ENCODE measurements at places on chromosomes 5 and 9. TPM values are rescaled to one million over a fixed set of nuclear protein-coding genes. Genes with fewer than 3 reads are reported as not detected.

DNA sequence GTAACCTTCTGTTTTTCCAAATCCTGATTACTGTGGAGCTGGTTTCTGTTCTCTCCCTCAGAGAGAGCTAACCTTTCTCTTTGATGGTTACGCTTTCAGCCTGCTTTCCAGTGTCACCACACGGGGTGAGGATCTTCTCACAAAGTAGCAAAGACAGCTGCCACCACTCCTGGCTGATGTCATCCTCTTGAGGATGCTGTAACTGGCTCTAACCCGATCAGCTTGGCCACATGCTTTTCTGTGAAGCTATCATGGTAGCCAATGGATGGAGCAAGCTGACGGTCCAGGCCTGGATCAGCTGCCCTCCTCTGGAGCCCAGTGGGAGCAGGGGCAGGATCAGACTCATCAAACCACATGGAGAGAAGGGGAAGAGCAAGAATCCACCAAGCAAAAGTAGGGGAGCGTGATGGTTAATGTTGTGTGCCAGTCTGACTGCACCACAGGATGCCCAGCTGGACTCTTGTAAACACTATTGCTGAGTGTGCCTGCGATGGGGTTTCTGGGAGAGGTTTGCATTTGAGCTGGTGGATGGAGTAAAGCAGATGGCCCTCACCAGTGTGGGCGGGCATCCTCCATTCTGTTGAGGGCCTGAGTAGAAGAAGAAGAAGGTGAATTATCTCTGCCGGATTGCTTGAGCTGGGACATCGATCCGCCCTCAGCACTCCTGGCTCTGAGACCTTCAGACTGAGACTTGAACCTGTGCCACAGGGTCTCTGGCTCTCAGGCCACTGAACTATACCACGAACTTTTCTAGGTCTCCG, 26.8 kb upstream of the ZNF354A start:
- no peak for DNase-seq
- H3K36me3 ChIP-seq, result no peaks in the 10 kb centered on the region

DNA sequence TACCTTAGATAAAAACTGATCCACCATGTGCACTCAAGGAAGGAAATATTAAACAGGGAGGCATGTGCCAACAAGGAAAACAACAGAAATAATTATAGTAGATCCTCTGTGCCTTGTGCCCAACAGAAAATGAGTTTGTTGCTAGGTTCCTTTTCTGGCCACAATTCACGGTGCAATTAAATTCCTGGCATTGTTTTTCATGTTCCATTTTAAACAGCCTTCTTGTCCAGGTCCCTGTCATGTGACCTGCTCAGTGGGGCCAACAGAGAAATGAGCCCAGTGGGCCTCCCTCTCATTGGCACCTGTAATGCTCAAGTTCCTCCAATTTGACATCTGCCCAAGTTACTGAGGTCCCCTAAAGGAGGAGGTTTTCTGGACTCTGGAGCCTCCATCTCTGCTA, 56.5 kb downstream of the SPOCK1 start:
- H3K4me3 ChIP-seq, result no peak overlapping the region
- no peak for DNase-seq
- no peak overlapping the region for H3K27ac ChIP-seq
- no peaks in the 10 kb centered on the region for H3K36me3 ChIP-seq

DNA sequence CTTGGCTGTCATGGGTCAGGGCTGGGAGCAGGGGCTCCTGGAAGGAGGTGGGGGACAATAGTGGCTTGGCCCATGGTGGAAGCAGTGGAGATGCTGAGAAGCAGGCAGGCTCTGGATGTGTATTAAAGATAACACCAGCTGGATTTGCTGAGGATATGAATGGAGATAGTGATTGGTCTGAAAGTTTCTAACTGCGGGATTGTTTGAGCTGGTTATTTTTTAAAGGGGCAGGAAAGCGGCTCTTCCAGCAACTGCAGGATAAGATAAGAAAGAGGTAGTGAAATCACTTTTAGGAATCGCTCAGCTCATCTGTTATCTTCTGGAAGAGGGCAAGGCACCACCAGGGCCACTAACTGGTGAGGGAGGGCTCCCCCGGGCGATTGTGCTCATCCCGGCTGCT, 125.5 kb downstream of the TENT4A start:
- H3K36me3 ChIP-seq, result no peaks in the 10 kb centered on the region
- no peak for DNase-seq
- no peaks in the 10 kb centered on the region for H3K27me3 ChIP-seq
- H3K4me1 ChIP-seq, result no peaks in the 10 kb centered on the region

DNA sequence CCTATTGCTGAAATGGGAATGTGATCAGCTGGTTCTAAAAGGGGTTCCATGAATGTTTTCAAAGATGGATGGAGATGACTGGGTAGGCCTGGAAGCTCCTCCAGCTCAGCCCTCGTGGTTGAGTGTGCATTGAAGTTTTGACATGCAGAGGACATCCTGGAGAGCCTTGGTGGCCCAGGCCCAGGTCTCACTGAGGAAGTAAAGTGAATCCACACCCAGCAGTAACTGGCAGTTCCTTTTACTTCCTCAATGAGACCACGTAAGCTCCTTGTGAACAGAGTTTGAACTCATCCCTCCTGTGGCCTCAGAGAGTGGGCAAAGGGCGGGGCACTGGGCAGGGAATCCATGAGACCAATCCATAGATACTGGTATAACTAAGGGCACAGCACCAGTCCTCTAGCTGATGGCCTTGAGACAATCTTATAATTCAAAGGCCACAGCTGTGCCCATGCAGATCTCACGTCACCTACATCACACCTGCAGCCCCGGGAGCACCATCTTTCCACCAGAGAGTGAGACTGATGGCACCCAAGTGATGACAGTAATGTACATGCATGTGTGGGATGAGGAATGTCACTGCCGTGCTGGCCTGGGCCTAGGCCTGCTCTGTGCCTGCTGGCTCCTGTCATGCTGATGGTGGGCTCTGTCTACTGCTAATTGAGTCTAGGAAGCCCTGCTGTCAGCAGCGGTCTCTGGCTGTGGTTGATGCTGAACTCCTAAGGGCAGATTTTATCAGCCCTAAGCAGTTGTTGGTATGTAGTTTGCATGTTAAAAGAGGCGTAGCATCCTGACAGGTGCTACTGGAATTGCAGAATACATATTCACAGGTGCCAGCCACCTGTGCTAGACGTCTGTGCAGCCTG, 257.8 kb downstream of the FSTL4 start:
- H3K27ac ChIP-seq, result no peak overlapping the region
- no peaks in the 10 kb centered on the region for H3K27me3 ChIP-seq
- no peak for DNase-seq
- no peak overlapping the region for H3K4me3 ChIP-seq
- H3K36me3 ChIP-seq, result no peaks in the 10 kb centered on the region
- H3K4me1 ChIP-seq, result no peaks in the 10 kb centered on the region

DNA sequence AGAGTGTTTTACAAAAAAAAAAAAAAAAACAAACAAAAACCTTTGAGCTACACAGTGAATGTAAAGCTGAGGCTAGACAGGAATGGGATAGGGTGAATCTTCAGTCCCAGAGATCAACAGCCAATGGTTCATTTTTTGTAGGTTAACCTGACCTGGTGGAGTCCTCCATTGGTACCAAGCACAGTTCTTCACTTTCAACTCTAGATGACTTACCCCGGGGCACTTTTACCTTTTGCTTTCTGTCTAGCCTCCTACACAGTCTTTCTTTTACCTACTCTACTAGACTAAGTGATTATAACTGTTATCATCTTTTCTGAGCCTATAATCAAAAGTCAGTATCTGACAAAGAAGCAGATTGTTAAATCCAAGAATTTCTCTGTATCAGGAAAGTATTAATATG, 50.9 kb downstream of the ANXA2R start:
- H3K27me3 ChIP-seq, result peaks cover 36% of the 10 kb centered on the region
- H3K4me3 ChIP-seq, result no peak overlapping the region
- DNase-seq, result no peak
- H3K36me3 ChIP-seq, result no peaks in the 10 kb centered on the region
- H3K27ac ChIP-seq, result no peak overlapping the region

The PLAC8L1 gene
- not detected for total RNA-seq

DNA sequence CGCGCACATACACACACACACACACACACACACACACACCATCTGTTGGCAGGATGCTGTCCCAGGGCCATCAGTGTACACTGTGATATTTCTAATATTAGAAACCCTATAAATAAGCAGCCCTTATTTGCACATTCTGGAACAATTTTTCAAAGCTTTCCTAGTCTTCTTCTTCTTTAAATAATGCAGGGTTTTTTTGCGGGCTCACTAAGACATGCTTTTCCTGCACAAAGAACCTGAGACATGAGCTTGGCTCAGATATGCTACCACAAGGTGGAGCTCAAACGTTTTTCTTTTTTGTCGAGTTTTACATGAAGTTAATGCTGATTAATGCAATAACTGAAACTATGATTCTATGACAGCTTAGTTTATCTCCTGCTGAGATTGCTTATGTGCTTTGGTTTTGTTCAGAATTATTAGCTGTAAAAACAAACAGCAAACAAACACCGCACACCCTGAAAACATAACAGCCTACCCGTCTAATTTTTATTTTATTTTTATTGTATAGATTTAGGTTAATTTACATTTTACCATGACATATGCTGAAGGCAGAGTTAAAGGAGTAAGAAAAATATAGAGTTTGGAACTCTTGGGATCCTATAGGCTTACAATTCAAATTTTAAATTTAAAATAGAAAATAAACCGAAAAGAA, 95.8 kb downstream of the ALDH1A1 start:
- no peaks in the 10 kb centered on the region for H3K27me3 ChIP-seq
- no peak for DNase-seq
- H3K27ac ChIP-seq, result peak overlapping the region; percentile 92
- H3K4me1 ChIP-seq, result peaks cover 30% of the 10 kb centered on the region

DNA sequence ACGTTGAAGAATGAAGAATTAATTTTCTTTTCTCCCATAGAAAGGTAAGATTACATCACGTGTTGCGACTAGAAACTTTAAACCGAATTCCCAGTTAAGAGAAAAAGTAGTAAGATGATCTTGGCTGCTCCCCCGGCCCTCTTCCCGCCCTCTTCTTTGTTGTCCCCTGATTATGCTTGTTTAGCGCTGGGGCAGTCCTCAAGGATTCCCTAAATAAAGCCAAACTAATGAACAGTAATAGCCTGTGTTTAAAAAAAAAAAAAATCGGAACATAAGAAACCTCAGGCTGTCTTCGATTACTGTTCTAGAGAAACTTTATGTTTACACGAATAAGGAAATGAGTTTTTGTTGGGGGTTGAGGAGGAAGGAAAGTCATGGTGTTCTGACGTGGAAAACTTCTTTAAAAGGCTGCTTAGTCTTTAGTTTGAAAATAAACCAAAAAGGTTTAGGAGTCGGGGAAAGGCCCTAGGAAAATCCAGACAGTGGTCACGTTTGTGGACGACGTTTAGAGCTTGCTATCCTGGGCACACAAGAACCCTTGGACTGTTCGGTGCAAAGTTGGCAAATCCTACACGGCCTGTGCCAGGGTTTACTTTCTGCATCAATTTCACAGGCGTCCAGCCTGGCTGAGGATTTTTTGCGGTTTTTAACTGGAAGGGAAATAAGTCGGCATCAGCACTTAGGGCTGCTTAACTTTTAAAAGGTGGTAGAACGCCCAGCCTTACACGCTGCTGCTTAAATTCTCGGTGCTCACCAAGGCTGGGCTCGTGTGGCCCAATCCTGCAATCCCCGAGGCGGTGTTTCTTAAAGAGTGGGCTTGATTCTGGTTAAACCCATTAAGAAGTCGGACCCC, 1.1 kb upstream of the MAT2B start:
- H3K36me3 ChIP-seq, result no peaks in the 10 kb centered on the region
- peak overlapping the region; percentile 89 for H3K4me3 ChIP-seq
- H3K27me3 ChIP-seq, result no peaks in the 10 kb centered on the region
- DNase-seq, result peak; percentile 45
- peak overlapping the region; percentile 99 for H3K27ac ChIP-seq

GRCh38 chr9:69121155-69122081, 52.7 kb upstream of the TJP2 start:
- no peaks in the 10 kb centered on the region for H3K36me3 ChIP-seq
- peak overlapping the region; percentile 97 for H3K27ac ChIP-seq
- DNase-seq, result peak; percentile 71
- no peaks in the 10 kb centered on the region for H3K27me3 ChIP-seq
- peak overlapping the region; percentile 63 for H3K4me3 ChIP-seq

- H3K4me1 ChIP-seq, result peaks cover 3% of the 10 kb centered on the region
- no peaks in the 10 kb centered on the region for H3K27me3 ChIP-seq
- H3K27ac ChIP-seq, result no peak overlapping the region
Measured at GRCh38 chr5:33445798-33446197, 5.0 kb downstream of the TARS1 start.

The ADGRD2 gene
- total RNA-seq, result not detected

DNA sequence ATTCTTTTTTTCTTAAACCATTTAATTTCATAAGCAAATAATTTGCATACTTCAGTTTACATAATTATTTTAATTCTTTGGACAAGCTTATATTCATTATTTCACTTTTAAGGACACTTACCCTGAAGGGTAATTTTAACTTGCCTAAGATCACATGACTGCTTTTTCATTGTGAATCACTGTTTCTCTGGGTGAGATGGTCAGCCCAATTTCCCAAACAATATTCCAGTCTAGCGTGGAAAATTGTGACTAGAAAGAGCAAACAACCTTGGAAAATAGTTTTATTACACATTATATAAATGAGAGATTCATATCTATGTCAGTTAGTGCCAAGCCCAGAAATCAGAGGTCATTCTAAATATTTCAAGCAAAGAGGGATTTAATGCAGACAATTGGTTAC, 21.4 kb upstream of the JAKMIP2 start:
- no peak for DNase-seq
- no peak overlapping the region for H3K27ac ChIP-seq
- no peaks in the 10 kb centered on the region for H3K36me3 ChIP-seq
- no peak overlapping the region for H3K4me3 ChIP-seq

DNA sequence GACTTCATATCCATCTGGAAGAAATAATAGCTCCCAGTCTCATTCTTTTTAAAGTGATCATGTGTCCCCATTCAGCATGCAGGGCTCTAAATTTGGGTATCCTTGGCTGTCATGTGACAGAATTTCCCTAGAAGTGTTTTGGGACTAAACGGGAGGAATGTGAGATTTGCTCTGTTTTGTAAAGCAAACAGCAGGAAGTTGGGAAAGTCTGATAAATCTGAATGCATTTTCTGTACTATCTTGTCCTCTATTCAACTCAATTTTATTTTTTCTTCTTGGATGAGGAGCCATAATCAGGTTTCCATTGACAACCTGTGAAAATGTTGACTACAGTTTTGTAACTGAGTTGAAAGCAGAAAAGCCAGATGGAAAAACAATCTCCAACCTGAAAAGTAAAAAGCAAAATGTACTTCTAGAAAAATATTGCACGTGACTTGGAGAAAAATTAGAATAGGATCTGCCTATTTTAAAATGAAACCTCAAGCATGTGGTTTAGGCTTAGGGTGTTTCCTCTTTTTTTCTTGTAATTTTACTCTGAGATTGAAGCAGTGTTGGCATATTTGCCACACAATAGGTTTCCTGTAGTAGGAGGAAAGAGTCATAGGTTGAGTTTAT, 76.2 kb upstream of the IL6ST start:
- H3K27ac ChIP-seq, result peak overlapping the region; percentile 46
- no peaks in the 10 kb centered on the region for H3K36me3 ChIP-seq
- no peaks in the 10 kb centered on the region for H3K27me3 ChIP-seq

Measured in right lobe of liver (tissue), 6 donors.